ENCODE measurements at places on chromosomes 7 and 10. TPM values are rescaled to one million over a fixed set of nuclear protein-coding genes. Genes with fewer than 3 reads are reported as not detected.

GRCh38 chr10:12389154-12389734 is 39.9 kb downstream of the CAMK1D start:
- DNase-seq = peak; percentile 53

DNA sequence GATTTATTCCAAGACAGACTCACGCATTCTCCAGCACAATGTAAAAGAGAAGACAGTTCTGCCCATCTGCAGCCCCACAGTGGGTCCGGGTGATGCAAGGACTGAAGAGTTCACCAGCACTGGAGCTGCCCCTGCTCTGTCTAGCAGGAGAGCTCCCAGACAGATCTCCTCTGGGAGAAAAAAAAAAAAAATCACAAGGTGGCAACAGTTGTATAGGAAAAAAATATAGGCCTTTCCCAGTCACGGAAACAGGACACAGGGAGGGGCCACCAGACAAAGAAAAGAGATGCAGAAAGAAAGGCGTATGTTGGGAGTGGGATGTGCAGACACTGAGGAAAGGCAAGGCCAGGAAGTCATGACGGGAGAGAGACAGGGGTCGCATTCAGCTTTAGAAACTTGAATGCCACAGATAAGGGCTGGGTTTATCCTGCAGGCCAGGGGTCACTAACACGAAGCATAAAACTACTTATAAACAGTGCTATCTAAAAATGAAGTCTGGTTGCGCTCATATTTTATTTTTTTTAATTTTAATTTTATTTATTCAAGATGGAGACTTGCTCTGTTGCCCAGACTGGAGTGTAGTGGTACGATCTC is 54.1 kb downstream of the FAM171A1 start:
- no peak for DNase-seq

- DNase-seq = peak; percentile 50
Measured at GRCh38 chr7:87599336-87599735, 1.3 kb downstream of the ABCB1 start.

MICALL2 gene
- total RNA-seq = 18.0 TPM

GRCh38 chr10:33040436-33040835 is 82.4 kb upstream of the ITGB1 start:
- DNase-seq = no peak

DNA sequence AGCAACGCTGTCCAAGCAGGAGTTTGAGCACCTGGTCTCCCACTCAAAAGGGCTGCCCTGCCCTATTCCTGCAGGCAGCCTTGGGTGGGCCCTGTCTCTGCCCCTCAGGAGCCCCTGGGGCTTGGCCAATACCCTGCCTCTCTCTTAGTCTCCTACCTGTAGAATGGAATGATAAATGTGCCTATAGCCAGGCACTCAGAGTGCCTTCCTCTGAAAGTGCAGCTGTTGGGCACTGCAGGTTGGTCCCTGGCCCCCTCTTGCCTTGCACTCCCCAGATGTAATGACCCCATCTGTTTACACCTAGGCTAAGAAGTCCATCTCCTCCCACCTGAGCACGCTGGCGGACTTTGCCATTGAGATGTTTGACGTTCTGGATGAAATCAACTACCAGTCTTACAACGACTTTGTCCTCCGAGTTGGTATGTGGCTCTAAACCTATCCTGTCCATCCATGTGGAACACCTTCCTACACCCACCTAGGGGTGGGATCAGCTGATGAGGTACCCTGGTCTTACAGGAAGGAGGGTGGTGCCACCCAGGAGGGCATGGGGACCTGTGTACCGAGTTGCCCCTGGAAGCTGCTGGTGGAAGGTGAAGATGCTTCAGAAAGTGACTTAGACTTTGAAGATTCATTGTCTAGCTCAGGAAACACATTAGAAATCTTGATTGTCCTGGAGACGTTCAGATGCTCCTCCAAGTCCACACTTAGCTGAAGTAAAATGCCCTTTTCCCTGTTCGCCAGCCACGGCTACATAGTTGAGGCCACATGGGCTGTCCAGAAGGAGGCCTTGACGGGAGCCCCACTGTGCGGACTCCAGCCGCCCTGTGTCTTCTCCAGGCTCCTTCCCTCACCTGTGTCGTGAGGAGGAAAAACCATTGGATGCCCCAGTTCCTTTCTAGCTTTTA is 134.1 kb downstream of the ADCY1 start:
- DNase-seq = no peak

CC2D2B gene
- total RNA-seq = 0.10 TPM

- no peak for DNase-seq
Measured at GRCh38 chr7:23931633-23932032, 221.6 kb downstream of the STK31 start.

TFR2 gene
- total RNA-seq = 689 TPM

DNA sequence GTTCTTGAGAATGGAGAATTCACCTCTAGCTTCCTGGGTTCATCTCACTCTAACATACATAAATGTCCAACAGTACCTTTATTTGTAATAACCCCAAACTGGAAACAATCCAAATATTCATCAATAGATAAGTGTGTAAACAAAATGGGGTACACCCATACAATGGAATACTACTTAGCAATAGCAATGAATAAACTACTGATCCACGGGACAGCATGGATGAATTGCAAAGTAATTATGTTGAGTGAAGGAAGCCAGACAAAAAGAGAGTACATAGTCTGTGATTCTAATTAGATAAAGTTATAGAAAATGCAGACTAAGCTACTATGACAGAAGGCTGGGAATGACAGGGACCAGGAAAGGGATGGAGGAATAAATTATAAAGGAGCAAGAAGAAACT is 391.3 kb downstream of the CCSER2 start:
- DNase-seq = no peak

DNA sequence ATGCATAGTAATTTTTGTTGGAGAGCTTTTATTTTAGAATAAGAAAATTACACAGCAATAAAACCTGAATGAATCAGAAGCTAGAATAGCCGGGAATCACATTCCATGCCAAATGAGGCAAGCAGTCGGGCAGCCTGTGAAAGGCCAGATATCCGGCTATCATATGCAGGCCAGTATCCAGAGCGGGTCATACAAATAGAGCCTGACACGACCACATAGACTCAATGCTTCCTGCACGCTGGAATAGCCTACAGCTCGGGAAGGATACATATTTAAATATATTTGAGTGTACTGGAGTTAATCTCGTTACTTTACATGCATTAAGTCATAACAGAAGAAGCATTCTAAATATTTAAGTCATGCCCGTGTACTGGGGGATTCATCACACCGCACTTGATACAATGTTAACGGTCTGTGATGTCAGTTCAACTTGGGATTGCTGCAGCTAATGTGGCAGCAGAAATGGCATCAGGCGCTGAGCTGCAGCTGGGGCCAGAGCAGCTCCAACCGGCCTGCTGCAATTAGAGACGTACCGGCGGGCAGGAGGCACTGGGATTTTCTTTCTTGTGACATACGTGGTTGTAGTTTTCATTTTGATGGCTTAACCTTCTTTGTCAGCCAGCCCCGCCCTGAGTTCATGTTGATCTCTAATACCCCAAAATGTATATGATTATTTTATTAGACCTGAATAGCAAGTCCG is 112.0 kb downstream of the EBF3 start:
- peak; percentile 19 for DNase-seq

CCDC186 gene
- 5.6 TPM for total RNA-seq

DNA sequence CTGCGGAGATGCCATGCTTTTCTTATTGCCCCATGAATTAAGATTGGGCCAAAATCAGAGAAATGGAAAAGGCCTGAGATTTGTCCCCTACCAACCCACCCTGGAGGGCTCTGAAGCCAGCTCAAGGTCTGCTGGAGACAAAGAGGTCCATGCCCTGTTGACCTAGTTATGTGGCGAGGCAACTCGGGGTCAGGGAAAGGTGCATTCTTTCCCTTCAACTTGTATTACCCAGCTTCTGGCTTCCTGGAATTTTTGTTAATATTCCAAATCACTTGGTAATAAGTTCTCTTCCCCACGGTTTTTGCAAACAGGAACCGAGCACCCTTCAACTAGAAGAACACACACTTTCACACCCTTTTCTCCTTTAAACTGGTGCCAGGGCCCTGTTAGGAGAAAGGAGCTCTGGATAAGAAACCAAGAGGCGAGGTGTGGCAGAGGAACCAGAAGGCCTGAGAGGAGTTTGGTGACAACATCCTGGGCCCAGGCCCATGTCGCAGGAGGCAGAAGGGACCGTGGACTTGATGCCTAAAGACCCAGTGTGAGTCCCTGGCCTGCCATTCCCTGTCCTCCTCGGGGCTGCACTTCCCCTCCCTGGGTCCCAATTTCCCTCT is 12.5 kb upstream of the SFRP5 start:
- no peak for DNase-seq

CFAP58 gene
- 0.15 TPM for total RNA-seq

DNA sequence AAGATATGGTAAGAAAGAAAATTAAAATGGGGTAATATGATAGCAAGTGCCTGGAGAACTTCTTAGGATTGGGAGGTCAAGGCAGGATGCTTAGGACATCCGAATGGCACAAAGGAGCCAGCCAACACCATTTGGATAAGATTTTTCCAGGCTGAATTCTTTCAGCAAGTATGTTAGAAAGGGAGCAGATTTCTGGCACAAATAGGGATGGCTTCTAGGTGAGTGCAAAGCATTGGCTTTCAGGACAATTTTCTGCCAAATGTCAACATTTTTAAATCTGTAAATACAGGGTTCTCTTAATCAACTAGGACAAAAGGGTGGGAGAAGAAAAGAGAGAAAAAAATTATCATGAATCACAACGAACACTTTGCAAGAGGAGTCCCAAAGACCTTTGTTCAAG is 409.1 kb downstream of the GPAM start:
- DNase-seq = no peak

GRCh38 chr7:127751490-127752448 is 99.8 kb downstream of the SND1 start:
- DNase-seq = peak; percentile 51

SPDYE6 gene
- total RNA-seq = not detected

DNA sequence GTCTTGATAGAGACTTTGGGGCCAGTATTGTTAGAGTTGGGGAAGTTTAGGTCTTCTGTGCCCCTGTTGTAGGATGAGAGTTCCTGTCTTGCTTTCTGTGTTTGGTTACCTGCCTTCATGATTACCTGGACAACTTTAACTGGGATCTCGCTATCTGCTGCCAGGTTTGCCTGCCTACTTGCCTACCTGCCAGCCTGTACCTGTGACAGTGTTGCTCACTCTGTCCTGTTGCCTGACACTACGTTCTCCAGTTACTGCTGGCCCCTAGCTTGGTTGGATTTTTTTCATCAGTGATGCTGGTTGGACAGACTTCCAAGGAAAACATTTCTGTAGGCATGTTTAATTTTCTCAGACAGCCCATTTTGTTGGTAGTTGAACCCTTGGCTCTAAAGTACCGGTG is 48.4 kb downstream of the PPP1R9A start:
- DNase-seq = no peak

GRCh38 chr10:128156999-128157755 is 31.0 kb upstream of the MKI67 start:
- peak; percentile 91 for DNase-seq

GRCh38 chr10:51244309-51244708 is 170.0 kb downstream of the PRKG1 start:
- DNase-seq = no peak

MINDY4 gene
- 2.3 TPM for total RNA-seq

GRCh38 chr10:123309731-123310130 is 155.5 kb downstream of the BUB3 start:
- DNase-seq = no peak

DNA sequence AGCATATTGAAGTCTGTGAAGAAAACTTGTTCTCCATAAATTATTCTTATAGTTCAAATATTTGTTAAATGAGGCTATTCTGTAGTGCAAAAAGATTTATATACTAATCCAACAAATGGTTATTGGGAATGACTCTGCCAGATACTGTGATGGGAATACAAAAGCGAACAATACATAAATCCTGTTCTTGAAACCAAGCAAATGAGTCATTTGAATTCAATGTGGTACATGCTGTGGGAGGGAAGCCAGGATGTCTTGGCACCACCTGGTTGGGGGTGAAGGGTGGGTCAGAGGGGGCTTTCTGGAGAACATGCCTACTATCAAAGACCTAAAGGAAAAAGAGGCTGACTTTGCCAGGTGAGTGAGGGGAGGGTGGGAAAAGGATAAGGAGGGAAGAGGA is 594.2 kb downstream of the CALN1 start:
- DNase-seq = no peak

- no peak for DNase-seq
Measured at GRCh38 chr7:146725520-146725919, 608.9 kb downstream of the CNTNAP2 start.

DNA sequence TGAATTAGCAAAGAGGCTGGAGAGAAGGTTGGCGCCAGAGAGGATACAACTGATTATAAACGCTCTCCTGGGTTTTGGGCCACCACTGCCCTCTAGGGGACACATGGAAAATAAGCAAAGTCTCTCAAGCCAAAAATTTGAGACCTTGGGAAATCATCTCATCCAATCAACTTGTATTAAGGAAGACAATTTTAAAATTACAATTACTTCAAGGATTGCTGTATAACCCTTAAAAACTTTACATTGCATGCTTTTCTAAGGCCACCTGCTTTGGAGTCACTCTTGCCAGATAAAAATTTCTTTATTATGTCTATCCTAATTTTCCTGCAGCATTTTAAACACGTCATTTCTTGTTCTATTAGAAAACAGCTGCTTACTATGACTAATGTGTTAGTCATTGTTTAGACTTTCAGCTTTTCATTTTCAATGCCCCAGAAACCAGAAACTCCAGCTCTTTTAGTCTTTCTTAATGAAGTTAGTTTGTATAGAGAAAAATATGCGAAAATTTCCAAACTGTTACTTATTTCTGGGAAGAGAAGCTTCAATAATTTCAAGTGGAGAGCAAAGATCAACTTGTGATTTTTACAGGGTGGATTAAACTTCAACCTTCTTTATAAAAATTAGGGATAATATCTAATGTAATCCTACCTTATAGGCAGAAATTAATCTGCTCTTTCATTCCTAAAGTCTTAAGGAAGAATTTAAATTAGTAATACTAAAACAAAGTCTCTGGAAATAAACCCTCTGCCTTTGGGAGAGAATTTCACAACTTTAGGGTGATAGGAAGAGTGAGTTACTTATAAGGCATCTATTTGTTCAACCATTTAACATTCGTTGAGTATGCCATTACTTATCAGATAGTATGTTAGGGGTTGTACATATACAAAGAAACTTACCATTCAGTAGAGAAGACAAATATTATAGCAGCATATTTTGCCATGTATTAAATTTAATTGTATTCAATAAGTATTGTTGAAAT is 20.6 kb upstream of the RHOBTB1 start:
- peak; percentile 66 for DNase-seq

- no peak for DNase-seq
Measured at GRCh38 chr10:77873536-77874380, 52.8 kb downstream of the DLG5 start.

INHBA gene
- 2.6 TPM for total RNA-seq

- no peak for DNase-seq
Measured at GRCh38 chr7:134714470-134715205, 64.8 kb upstream of the CALD1 start.

- DNase-seq = no peak
Measured at GRCh38 chr7:155237297-155237696, 60.4 kb upstream of the INSIG1 start.

DNA sequence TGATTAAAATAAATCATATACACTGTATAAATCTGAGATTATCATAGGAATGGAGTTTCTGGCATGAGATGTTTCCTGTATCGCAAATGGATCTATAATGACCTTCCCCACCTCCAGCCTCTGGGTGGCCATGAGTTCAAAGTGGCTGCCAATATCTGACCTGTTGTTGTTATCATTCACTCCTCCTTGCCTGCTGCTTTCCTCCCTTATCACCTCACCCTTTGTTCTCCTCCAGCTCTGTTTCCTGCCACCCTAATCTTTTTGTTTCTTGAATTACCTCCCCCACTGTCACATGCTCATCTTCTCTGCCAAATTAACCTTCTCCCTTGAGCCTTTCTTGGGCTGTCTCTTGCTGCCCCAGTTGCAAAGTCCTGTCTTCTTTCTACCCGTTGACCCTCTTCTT is 12.0 kb downstream of the SCD start:
- DNase-seq = no peak

- DNase-seq = no peak
Measured at GRCh38 chr7:139720705-139721231, 57.0 kb downstream of the HIPK2 start.

All from left lobe of liver (tissue), 2 donors.